Tongue (tissue), 3 donors: ENCODE measurements at places on chromosomes 3 and 15. TPM values are rescaled to one million over a fixed set of nuclear protein-coding genes. Genes with fewer than 3 reads are reported as not detected.

GRCh38 chr3:63920001-63920400 is 7.8 kb upstream of the SCAANT1 start:
- DNase-seq, result no peak

- no peak for DNase-seq
Observed at GRCh38 chr3:189771842-189772450, 140.8 kb downstream of the TP63 start.

GRCh38 chr3:132405188-132405587 is 12.1 kb upstream of the DNAJC13 start:
- DNase-seq, result peak; percentile 19

The TM4SF18 gene
- total RNA-seq, result 11.2 TPM

DNA sequence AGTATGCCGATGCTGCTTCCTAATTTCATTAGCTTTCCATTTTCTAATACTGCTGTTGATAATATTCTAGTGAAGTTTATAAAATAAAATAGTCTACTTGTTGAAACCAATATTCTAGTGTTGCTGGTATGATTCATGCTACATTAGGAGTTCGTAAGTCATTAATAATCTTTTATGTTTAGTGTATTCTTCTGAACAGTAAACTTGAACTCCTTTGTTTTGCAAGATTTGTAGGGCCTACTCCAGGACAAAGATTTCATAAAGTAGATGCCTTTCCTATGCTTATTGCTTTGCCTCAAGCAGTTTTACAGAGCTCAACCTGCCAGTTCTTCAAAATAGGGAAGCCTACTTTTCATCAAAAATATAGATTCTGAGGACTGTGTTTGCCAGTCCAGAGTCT is 111.5 kb downstream of the RSRC1 start:
- no peak for DNase-seq
